GM10248 (cell line): ENCODE measurements at places on chromosomes 7 and 10.

DNA sequence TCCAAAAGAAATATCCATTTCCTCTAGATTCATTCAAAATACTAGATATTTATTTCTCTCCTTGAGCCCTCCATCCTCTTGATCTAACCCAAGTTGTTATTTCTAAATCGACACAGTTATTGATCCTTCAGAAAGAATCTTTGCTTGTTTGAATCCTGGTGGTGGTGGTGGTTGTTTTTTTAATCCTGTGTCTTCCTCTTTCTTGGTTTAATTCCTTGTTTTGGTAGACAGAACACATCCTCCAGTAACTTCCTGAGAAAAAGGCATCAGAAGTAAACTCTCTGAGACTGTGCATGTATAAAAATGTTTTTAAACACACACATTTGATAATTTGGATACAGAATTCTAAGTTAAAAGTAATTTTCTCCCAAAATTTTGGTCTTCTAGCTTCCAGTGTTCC lies 49.9 kb downstream of the SIRT1 start:
- DNase-seq = no peak

GRCh38 chr10:31399631-31400030 lies 80.6 kb downstream of the ZEB1 start:
- DNase-seq = no peak

DNA sequence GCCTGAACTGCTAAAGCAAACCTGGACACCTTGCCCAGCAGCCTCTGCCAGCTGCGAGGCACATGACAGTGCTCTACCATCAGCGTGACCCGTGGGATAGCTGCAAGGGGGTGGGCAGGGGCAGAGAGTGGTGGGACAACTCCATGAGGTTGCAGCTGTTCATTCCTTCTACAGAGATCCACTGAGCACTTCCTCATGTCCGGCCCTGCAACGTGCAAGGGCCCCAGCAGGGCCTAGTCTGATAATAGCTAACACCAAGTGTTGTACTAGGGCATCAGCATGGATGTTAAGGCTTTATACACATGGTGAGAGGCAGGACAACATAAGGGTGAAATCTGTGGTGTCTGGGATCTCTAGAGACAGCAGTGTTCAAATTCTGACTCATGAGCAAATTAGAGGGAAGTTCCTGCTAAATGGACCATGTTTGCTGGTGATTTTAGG lies 14.3 kb downstream of the NOD1 start:
- no peak for DNase-seq

- DNase-seq = no peak
Measured at GRCh38 chr7:42854571-42855118, 57.2 kb downstream of the C7orf25 start.

DNA sequence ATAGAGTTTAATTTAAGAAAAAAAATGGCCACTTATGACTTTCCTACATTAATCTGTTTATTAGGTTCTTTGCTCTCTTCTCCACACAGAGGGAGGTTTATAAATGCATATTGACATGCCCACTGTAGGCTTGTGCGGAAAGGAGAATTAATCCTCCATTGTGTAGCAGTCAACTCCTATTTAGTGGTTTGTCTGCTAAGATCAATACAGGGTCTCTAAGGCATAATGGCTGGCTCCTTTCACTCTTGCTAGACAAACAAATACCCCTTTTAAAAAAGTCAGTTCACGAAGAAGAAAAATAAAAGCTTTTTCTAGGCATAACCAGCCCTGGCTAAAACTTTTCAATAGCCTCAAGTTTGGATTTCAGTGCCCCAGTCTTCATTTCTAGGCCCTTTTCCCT lies 141.6 kb downstream of the TSPAN12 start:
- DNase-seq = no peak

DNA sequence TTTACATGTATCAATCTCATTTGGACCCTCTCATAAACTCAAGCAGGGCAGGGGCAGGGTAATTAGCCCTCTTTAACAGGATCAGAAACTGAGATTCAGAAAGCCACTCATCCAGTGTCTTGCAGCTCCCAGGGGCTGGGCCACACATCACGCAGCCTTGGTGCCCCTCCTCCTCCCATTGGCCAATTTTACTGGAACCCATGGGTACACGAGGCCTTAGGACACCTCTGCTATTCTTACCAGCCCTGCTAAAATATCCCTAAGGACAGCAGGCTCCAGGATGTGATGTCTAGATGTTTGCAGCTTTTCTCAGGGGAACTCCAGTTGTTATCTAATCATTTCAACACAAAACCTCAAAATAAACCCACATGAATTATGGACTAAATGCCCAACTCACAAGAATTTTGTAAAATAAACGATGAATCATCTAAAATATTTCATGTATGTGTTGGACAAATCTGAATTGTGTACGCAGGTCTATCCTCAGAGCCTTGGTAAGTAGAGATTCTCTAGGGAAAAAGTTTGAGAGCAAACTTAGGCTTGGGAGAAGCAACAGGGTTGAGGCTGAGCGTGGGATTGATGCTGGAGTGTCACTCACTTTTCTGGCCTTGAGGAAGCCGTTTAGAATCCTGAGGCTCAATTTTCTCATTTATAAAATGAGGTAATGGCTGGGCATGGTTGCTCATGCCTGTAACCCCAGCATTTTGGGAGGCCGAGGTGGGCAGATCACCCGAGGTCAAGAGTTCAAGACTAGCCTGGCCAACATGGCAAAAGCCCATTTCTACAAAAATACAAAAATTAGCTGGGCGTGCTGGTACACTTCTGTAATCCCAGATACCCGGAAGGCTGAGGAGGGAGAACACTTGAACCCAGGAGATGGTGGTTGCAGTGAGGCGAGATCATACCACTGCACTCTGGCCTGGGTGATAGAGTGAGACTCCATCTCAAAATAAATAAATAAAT lies 69.7 kb upstream of the TNS3 start:
- no peak for DNase-seq

GRCh38 chr7:101365956-101366355 lies 3.3 kb downstream of the COL26A1 start:
- DNase-seq = no peak

GRCh38 chr7:82183634-82184033 lies 259.9 kb downstream of the CACNA2D1 start:
- no peak for DNase-seq

- DNase-seq = no peak
Measured at GRCh38 chr7:41808541-41808940, 105.7 kb upstream of the INHBA start.

DNA sequence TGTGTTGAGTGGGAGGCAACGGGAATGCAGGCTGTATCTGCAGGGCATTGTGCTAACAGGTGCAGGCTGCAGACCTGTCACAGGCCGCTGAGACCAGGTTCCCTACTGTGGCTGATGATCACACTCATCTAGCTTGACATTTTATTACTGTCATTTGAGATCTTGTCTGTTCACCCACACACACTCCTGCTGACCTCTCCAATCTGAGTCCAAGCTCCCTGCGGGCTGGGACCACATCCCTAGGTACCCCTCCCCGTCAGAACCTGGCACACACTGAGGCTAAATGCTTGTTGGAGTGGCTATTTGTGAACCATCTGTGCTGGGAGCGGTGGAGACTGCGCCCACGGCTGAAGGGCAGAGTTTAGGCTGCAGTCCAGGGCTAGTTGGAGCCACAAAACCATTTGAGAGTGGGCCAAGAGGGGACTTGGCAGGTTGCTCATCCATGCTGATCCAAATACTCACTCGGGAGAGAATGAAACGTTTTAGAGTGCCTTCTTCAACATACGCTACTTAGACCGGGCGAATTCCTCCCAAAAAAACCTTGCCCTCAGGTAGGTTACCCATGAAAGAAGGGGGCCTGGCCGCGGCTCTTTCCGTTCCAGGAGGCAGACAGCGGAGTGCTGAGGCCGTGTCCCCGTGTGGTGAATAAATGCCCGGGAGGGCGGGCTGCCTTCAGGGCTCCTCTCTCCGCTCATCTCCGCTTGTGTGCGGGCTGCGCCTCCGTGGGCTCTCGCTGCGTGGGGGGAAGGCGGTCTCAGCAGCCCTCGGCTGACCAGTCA lies 164.4 kb downstream of the RGS10 start:
- no peak for DNase-seq

DNA sequence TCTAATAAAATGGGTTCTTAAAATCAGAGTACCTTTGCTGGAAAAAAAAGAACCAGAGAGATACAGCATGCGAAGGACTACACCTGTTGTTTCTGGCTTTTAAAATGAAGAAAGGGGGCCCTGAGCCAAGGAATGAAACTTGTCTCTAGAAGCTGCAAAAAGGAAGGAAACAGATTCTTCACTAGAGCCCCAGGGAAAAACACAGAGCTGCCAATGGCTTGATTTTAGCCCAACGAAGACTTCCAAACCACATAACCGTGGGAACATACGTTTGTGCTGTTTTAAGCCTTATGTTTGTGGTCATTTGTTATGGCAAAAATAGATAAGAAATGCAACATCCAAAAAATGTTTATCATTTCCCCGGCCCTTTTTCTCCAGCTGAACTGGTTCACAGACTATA lies 780.0 kb downstream of the SORCS1 start:
- no peak for DNase-seq

- no peak for DNase-seq
Measured at GRCh38 chr7:41916450-41916927, 213.6 kb upstream of the INHBA start.

GRCh38 chr7:132760866-132761265 lies 184.6 kb upstream of the PLXNA4 start:
- no peak for DNase-seq

DNA sequence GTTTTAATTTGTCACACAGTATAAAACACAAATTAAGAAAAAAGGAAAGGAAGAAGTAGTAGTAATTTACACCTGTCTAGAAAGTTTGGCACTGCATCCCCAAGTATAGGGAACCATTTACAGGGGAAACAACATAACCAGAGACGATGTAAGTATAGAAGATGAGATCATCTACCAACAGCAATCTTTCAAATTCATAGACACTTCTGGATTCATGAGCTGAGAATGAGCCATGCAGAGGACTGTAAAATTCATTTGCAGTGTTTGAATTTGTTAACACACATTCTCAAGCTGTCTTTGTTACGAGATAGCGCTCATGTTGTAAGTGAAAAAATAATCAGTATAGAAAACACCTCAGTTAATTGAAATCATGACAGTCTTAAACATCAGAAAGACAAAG lies 337.0 kb upstream of the MEOX2 start:
- no peak for DNase-seq

- no peak for DNase-seq
Measured at GRCh38 chr7:40194745-40195144, 59.9 kb downstream of the SUGCT start.

- DNase-seq = no peak
Measured at GRCh38 chr7:29105191-29105590, 41.1 kb downstream of the CPVL start.

GRCh38 chr7:78151229-78151628 lies 352.7 kb downstream of the PHTF2 start:
- no peak for DNase-seq

- DNase-seq = no peak
Measured at GRCh38 chr7:120114626-120115025, 158.3 kb upstream of the KCND2 start.

DNA sequence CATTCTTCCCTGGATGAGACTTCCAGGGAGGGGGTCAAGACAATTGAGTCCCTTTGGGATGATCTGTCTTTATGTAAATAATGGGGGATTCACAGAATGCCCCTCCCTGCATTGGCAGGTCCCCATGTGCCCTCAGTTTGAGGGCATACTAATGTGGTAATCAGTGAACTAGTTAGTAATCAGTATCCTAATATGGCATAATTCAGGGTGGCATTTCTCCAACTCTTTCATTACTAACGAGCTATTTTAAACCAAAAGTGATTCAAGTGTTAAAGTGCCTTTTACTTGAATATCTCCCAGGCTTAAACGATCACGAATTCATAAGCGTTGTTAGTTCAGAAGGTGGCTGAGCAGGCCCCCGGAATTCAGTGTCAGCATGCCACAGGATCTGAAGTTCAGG lies 1.6 kb upstream of the DNAJB6 start:
- no peak for DNase-seq

DNA sequence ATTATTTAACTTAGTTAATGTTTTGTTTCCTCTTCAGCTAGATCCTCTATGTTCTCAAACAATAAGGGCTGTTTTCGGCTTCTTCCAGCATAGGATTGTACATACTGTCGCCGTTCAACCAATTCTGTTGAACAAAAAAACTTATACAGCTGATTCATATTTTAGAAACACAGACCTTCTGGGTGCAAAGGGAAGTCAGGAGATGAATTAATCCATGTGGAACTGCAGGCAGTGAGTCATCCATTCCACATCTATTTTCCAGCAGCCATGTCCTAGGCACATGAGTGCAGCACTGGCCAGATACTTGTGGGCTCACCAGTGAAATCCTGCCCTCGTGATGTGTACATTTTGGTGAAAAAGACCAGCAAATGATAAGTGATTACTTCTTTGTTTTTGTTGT lies 163.2 kb downstream of the JAZF1 start:
- DNase-seq = no peak

DNA sequence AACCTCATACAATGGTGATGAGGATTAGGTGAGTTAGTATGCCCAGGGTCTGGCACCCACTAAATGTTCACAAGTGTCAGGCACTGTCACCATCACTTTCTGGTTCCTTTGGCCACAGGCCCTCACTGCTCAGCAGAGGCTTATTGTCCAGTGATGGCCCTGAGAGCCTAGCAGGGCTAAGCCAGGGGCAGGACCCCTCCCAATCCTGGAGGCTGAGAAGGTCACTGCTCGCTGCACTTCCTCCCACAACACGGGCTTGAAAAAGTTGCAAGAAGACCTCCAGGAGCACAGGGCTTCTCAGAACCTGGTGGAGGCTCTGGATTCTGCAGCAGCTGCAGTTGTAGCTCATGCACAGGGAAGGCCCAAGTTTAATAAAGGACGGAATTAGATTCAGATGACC lies 48.1 kb downstream of the DRGX start:
- DNase-seq = no peak

GRCh38 chr10:119217991-119218490 lies 10.7 kb downstream of the GRK5 start:
- DNase-seq = no peak

- peak; percentile 66 for DNase-seq
Measured at GRCh38 chr10:92240289-92241157, 50.4 kb downstream of the CPEB3 start.

DNA sequence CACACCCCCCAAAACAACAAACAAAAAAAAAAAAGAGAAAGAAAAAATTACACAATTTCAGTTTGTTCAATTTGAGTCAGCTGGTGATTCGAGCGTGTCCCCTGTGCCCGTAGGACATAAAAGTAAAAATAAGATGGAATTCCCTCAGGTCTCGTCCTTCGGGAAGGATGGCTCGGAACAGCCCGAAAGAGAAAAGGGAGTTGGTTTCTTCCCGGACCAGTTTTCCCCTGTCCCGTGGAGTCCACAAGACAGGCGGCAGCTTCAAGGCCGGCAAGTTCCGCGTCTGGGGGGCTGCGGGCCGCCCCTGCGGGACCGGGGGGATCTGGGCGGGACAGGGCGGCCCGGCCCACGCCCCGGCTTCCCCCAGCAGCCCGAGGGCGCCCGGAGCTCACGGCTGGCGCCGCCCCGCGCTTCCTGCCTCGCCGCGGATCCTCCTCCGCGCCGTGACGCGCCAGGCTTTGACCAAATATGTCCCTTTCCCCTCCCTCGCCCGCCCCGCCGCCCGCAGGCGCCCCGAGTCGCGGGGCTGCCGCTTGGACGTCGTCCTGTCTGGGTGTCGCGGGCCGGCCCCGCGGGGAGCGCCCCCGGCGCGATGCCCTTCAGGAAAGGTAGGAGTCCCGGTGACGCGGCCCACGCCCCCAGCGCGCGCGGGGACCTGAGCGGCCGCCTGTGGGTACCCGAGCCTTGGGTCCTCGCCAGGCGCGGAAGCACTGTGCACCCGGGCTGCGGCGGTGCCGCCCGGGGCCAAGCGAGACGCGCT lies 55.8 kb downstream of the RBM17 start:
- DNase-seq = peak; percentile 91

- DNase-seq = no peak
Measured at GRCh38 chr10:34236931-34237330, 578.2 kb downstream of the PARD3 start.

GRCh38 chr10:78254013-78254412 lies 220.3 kb downstream of the RPS24 start:
- no peak for DNase-seq

- peak; percentile 24 for DNase-seq
Measured at GRCh38 chr10:8045726-8046494, 8.6 kb upstream of the GATA3 start.
